ENCODE measurements at places on chromosomes 13 and 19.

DNA sequence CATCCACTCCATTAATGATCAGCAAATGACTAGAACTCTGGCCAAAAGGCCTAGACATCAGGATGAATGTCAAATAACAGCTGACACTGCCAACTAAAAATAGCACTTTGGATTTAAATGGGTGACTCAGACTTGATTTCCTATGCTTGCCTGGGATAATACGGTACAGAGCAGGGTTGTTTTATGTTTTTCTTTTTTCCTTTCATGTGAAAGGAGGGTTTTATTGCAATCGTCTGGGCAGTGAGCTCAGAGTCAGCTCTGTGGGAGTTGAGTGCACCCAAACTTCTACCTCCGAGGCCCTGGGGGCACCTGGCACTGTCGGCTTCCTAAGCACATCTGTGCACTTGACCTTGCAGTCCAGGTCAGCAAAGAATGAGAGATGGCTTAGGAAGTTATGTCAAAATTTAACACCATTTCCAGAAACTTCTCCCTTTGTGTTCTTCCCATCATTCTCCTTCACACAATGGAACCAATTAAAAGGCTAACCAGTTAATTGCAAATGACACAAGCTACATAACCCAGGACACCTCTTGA is 134.1 kb downstream of the LACC1 start:
- H3K4me3 ChIP-seq, result no peak overlapping the region
- H3K27ac ChIP-seq, result no peak overlapping the region
- H3K27me3 ChIP-seq, result no peaks in the 10 kb centered on the region
- no peak for DNase-seq
- no peaks in the 10 kb centered on the region for H3K36me3 ChIP-seq
- H3K4me1 ChIP-seq, result peaks cover 10% of the 10 kb centered on the region

GRCh38 chr13:47650209-47650608 is 350.9 kb downstream of the SUCLA2 start:
- H3K4me1 ChIP-seq, result no peaks in the 10 kb centered on the region
- H3K36me3 ChIP-seq, result no peaks in the 10 kb centered on the region
- H3K27me3 ChIP-seq, result peaks cover 16% of the 10 kb centered on the region
- DNase-seq, result no peak

- no peak for DNase-seq
- no peak overlapping the region for H3K4me3 ChIP-seq
- H3K27ac ChIP-seq, result no peak overlapping the region
Measured at GRCh38 chr13:112972867-112973576, 4.0 kb downstream of the MCF2L start.

DNA sequence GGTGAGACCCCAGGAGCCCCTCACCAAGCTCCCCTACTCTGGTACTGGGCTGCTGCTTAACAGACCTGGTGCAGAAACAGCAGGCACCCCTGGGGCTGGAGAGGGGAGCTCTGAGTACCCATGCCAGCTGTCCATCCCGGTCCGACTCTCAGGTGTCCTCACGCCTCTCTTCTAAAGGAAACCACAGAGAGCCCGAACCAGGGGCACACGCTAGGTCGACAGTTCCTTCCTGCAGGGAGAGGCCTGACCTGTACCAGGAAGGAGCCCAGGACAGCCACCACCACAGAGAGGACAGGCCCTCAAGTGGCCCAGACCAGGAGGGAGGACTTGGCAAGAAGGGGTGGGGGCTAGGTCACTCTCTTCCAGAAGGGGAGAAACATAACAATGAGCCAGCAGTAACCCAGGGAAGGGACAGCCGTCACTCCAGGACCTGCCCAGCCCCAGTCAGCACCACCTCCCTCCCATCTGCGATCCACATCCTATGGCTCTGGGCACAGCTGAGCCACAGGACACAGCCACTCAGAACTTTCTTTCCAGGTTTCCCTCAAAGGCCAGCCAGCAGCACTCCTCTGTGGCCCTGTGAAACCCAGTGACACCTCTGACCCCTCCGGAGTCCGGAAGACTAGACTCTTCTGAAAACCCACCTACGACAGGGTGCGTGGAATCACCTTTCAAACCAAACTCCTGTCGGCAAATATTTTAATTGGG is 13.0 kb upstream of the SLC35E1 start:
- H3K4me1 ChIP-seq, result peaks cover 65% of the 10 kb centered on the region
- H3K27ac ChIP-seq, result peak overlapping the region; percentile 100

DNA sequence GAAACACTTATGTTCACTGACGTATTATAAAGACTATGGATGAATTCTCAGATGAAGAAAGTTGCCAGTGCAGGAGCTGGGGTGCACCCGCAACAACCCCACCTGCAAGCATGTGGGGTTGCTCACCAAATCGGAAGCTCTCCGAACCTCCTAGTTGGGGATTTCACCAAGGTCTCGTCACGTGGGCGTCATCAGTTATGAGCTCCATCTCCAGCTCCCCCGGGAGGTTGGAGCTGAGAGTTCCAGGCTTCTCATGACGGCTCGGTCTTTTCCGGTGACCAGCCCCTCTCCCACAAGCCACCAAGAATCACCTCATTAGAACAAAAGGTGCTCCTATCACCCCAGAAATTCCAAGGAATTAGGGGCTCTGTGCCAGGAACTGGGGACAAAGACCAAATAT is 46.1 kb upstream of the TUBGCP3 start:
- no peak overlapping the region for H3K4me3 ChIP-seq
- no peak overlapping the region for H3K27ac ChIP-seq
- no peaks in the 10 kb centered on the region for H3K4me1 ChIP-seq

GRCh38 chr13:34420702-34421346 is 521.2 kb upstream of the NBEA start:
- H3K27me3 ChIP-seq, result no peaks in the 10 kb centered on the region
- H3K36me3 ChIP-seq, result no peaks in the 10 kb centered on the region
- no peaks in the 10 kb centered on the region for H3K4me1 ChIP-seq
- H3K4me3 ChIP-seq, result no peak overlapping the region
- H3K27ac ChIP-seq, result no peak overlapping the region

GRCh38 chr19:4036576-4037300 is 29.2 kb downstream of the PIAS4 start:
- H3K4me3 ChIP-seq, result no peak overlapping the region
- H3K27ac ChIP-seq, result no peak overlapping the region
- no peaks in the 10 kb centered on the region for H3K4me1 ChIP-seq

DNA sequence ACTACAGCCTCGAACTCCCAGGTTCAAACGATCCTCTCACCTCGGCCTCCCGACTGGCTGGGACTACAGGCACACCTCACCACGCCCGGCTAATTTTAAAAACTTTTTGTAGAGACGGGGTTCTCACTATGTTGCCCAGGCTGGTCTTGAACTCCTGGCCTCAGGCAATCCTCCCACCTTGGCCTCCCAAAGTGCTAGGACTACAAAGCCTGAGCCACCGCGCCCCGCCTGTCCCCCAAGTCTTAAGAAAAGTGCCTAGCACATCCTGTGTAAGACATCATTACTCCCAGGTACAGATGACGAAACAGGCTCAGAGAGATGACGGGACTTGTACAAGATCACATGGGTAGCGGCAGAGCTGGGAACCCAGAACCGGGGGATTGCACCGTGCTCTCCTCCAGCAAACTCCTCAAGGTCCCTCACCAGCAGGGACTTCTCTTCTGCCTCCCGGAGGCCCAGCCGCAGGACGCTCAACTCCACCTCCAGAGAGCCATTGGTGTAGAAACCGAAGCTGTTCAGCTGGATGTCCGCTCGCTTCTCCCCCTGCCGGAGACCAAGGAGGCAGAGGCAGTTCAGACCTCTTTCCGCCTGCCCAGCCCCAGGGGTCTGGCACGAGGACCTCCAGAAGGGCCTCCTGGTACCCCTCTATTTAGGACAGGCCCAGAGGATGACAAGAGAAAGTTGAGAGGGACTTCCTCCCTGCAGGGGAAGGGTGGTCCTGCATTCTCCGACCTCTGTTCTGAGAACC is 1.0 kb downstream of the GPR108 start:
- peaks cover 34% of the 10 kb centered on the region for H3K36me3 ChIP-seq
- H3K4me1 ChIP-seq, result peaks cover 44% of the 10 kb centered on the region
- peak; percentile 70 for DNase-seq
- peak overlapping the region; percentile 98 for H3K27ac ChIP-seq

- no peak overlapping the region for H3K27ac ChIP-seq
- no peak for DNase-seq
- H3K36me3 ChIP-seq, result no peaks in the 10 kb centered on the region
- no peaks in the 10 kb centered on the region for H3K4me1 ChIP-seq
Measured at GRCh38 chr13:39563470-39563735, 39.6 kb downstream of the LHFPL6 start.

DNA sequence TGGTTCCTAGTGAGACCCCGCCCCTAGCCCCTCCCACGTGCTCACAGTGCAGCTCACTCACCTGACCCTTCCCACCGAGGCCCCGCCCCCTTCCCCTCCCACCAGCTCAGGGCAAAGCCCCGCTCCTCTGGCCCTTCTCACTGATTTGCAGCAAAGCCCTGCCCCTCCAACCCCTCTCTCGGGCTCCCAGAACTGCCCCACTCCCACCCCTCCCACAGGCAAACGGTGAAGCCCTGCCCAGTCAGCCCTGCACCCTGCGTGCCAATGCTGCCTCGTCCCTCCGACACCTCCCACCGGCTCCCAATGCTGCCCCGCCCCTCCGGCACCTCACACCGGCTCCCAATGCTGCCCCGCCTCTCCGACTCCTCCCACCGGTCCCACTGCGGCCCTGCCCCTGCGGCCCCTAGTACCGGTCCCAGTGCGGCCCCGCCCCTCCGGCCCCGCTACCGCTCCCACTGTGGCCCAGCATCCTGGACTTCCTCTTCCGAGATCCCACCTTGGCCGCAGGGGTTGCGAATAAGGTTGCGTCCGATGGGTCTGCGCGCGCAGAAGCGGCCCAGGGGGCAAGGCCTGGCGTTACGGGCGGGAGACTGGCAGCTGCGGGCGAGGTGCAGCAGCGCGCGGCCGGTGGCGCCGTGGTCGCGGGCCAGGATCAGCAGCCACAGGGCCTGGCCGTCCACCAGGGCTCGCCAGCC is 834 bp downstream of the FBXO27 start:
- peak; percentile 71 for DNase-seq
- H3K27me3 ChIP-seq, result peaks cover 53% of the 10 kb centered on the region
- no peak overlapping the region for H3K27ac ChIP-seq

DNA sequence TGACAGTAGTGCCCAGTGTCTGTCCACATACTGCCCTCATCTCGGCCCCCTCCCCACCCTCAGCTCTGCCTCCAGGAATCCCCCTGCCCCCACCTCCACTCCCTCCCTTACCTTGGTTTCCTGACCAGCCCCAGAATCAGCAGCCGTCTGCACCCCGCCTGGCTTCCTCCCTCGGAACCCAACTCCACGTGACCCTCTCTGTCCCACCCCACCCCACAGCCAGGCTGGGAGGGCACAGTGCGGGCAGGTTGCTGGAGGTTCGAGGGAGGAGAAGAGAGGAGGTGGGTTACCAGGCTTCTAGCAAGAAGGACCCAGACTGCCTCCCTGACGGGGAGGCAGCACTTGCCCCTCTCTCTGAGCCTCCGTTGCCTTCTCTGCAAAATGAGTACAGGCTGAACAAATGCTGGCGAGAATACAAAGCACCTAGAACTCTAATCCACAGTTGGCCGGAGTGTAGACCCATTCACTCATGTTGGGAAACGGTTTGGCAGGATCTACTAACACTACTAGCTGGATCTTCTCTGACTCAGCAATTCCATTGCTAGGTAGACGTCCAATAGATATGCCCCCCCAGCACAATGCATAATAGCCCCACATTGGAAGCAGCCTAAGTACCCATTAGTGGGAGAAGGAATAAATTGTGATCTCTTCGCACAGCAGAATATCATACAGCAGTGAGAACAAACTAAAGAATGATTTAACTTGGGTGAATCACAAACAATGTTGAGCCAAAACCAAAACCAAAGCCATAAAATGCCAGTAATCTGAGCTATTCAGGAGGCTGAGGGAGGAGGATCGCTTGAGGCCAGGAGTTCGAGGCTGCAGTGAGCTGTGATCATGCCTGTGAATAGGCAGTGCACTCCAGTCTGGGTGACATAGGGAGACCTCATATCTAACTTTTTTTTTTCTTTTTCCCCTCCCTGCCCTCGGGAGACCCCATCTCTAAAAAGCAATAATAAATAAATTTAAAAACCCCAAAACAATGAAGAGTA is at the start of gene RASAL3:
Gene RASAL3 (minus strand): TSS at position 151 of the 992 bp plus-strand sequence. CDS start 186 bp downstream, outside the sequence.
- peaks cover 58% of the 10 kb centered on the region for H3K4me1 ChIP-seq
- peak; percentile 53 for DNase-seq
- H3K4me3 ChIP-seq, result peak within 1 kb of the TSS; percentile 93
- H3K36me3 ChIP-seq, result peaks cover 13% of the 10 kb centered on the region
- peak within 1 kb of the TSS; percentile 96 for H3K27ac ChIP-seq

- H3K36me3 ChIP-seq, result no peaks in the 10 kb centered on the region
- H3K27ac ChIP-seq, result no peak overlapping the region
- no peak overlapping the region for H3K4me3 ChIP-seq
- DNase-seq, result no peak
- H3K4me1 ChIP-seq, result no peaks in the 10 kb centered on the region
- H3K27me3 ChIP-seq, result peaks cover 20% of the 10 kb centered on the region
Measured at GRCh38 chr19:9058905-9059667, 27.8 kb upstream of the OR1M1 start.

- DNase-seq, result no peak
- no peak overlapping the region for H3K4me3 ChIP-seq
- peaks cover 58% of the 10 kb centered on the region for H3K36me3 ChIP-seq
- H3K4me1 ChIP-seq, result peaks cover 50% of the 10 kb centered on the region
- H3K27ac ChIP-seq, result peak overlapping the region; percentile 25
- no peaks in the 10 kb centered on the region for H3K27me3 ChIP-seq
Measured at GRCh38 chr19:45071969-45072790, 4.1 kb downstream of the ZNF296 start.

GRCh38 chr19:16514383-16515019 is 18.3 kb downstream of the C19orf44 start:
- no peak overlapping the region for H3K4me3 ChIP-seq
- peaks cover 54% of the 10 kb centered on the region for H3K36me3 ChIP-seq
- no peak for DNase-seq
- no peaks in the 10 kb centered on the region for H3K4me1 ChIP-seq

DNA sequence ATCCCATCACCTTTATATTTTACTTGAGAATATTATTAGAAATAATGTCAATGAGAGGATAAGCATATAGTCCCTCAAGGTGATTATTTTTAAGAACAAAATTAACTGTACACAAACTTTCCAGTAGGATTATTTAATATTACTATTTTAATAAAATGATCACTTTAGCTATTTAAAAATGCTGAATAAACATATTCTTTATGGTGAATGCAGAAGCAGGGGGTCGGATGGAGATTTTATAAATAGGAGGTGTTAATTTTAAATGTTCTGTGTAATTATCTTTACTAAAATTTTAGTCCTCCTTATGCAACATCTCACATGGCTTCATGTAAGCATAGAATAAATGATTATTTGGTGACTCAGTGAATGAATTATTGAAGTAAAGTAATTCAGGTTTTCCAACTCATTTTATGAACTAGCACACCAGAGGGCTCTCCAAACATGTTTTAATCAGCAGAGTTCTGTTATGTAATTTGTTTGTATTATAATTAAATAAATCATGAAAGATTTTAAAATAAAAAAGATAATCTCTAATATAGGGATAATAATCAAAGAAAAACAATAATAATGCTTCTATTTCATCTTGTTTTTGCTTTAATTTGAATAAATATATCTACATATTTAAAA is 1635.2 kb downstream of the EFNB2 start:
- no peaks in the 10 kb centered on the region for H3K36me3 ChIP-seq
- H3K27me3 ChIP-seq, result no peaks in the 10 kb centered on the region
- H3K4me3 ChIP-seq, result no peak overlapping the region
- no peak for DNase-seq
- no peak overlapping the region for H3K27ac ChIP-seq
